ENCODE measurements at places on chromosomes 1 and 21.

DNA sequence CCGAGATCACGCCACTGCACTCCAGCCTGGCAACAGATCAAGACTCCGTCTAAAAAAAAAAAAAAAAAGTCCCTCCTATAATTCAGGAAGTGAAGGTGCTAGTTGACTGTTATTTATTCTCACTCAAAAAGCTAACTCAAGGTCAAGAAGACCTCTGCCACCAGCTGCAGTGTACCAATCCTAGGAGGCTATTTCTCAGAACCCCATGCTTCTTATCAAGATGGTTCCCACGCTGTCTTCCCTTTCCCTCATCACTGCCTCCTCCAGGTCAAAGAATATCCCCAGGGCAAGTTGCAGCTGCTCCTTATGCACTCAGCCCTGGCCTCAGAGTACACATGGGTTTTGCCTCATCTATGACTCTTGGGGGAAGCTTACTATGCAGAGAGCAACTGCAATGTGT lies 53.6 kb downstream of the RERE start:
- DNase-seq: no peak

DNA sequence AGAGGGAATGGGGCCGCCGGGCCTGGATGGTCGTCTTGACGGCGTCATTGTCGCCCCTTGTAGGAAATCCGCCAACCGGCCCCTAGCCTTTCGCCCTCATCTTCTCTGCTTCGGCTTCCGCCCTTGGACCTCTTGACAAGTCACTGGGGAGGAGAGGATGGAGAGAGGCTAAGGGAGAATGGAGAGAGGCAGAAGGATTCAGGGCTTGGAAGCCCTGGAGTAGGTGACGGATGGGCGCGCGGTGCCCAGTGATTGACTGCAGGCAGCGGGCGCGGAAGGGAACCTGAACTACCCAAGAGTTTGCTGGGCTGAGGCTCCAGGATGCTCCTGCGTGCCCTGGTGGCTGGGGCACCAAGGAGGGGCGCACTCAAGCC lies 651 bp downstream of the PDE4B start:
- peak; percentile 75 for DNase-seq

DNA sequence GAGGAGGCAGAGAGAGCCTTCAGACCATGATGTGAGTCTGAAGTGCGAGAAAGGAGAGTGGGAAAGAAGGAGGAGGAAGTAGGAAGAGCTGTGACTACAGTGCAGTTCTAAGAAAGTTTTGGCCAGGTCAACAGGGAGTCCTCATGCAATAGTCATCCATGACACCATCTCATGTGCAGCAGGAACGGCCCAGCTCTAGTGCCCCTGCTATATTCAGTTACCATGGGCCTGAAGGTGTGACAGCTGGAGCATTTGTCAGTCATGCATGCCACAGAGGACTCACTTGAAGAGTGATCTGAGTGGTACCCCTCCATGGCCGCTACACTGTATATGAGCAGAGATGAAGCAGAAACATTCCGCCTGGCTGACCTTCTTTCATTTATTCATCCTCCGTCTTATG lies 77.9 kb downstream of the OMA1 start:
- no peak for DNase-seq

- no peak for DNase-seq
Measured at GRCh38 chr1:223486366-223486765, 93.2 kb downstream of the CCDC185 start.

DNA sequence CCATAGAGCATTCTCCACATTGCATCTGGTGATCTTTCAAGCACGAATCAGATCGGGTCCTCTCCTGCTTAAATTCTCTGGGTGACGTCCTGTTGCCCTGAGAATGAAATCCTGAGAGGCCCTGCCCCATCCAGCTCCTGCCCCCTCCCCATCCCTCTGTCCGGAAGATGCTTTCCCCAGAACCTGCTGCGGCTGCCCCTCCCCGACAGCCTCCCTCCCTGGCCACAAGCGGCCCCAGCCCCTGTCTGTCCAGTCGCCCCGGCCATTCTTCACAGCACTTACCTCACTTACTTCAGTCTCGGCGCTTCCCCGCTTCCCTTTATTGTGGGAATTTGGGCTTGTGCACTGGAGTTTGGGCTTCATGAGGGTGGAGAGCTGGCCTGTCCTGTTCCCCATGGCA lies 40.3 kb downstream of the TAS1R2 start:
- no peak for DNase-seq

GRCh38 chr1:51565009-51565408 lies 45.9 kb upstream of the EPS15 start:
- no peak for DNase-seq

DNA sequence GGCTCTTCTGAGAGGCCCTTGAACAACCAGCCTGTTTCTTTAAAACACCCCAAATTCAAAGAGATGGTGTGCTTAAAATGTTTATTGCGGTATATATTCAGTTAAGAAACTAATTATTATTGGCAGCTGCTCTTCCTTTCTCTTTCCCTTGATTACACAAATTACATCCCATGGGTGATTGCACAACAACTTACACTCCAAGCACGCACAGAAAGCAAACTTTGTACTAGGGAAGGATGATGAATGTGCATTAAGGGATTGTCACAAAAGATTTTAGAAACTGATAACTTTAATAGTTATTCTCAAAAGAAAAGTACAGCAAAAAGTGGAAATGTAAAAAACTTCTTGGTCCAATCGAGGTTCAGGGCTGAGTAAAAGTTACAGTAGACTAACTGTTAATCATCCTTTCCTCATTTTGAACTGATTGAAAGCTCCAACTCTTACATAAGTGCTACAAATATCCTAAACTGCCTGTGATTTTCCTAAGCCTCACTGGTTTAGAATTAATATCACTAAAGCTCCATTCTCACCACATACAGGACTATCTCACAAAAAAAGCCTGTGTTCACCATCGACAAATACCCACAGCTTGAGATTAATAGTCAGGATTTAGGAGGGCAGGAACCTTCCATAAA lies 153.4 kb downstream of the TTLL7 start:
- DNase-seq: no peak

- DNase-seq: no peak
Measured at GRCh38 chr1:165927169-165927568, 99.8 kb downstream of the UCK2 start.

DNA sequence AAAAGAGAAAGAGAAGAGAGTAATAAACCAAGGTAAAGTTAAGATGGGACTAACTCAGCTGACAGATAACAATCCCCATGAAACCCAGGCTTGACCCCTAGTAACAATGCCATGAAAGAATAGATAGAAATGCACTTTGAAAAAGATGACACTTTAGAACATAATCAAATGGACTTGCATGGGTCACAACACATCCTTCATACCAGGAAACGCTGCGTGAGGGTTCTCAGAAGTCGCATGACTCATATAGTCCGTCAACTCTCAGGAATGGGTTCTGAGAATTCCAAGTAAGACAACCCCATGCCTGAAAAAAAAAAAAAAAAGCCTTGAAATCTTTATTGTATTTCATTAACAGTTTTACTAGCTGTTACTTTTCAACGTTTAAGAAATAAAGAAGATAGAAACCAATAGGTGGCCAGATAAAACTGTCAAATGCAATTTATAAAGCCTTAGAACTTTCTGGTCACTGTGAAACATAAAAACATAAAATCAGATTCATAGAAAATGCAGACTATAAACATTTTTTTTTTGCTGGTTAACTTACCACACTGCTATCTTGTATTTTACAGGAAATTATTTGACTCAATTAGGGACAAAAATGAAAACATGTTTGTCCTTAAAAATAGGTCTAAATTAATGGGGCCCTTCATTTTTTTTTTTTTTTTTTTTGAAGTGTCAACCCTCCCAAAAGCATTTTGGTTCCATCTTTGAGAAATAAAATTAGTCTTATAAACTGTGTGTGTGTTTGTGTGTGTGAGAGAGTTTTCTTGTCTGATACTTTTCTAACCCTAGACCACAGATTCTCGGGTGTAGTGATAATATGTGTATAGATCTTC lies 202.1 kb downstream of the NCAM2 start:
- no peak for DNase-seq

GRCh38 chr1:37477946-37478345 lies 3.6 kb downstream of the ZC3H12A start:
- no peak for DNase-seq

- DNase-seq: no peak
Measured at GRCh38 chr1:28170001-28170596, 6.4 kb downstream of the PTAFR start.

DNA sequence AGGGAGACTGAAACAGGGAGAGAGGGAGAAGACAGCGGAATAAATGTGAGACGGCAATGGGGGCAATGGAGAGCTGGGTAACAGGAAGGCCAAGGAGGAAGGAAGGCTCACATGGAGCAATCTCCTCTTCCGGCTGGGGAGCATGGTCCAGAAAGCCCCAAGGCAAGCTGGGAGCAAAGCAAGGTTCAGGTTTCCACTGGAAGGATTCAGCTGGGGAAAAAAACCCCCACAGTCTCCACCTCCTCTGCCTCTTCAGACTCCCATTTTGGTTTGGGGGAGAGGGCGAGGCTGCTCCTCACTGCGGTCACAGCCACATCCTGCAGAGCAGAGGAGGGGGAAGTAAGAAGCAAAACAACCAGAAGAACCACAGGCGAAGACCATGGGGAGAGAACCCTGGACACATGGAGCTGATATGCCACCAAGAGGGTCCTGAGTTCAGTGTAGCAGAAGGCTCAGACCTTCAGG lies 650 bp downstream of the TNFAIP8L2 start:
- DNase-seq: no peak

GRCh38 chr1:54777011-54777410 lies 12.7 kb upstream of the PARS2 start:
- no peak for DNase-seq

DNA sequence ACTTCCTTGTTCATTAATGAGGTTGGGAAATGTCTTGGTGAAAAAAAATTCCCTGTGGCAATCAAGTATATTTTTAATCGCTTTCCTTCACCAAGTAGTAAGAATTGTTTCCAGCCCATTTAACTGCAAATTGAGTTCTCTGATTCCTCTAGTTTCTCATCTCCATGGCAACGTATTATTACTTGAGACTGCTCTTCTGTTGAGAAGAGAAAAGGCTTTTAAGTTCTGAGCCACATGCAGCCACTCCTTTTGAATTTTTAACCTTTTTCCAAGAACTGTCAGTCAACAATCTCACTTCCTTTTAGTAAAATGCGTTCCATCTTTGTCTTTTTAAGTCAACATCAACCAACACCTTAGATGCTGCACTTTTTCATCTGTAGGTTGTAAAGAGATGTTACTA lies 75.7 kb upstream of the KIAA1614 start:
- no peak for DNase-seq

DNA sequence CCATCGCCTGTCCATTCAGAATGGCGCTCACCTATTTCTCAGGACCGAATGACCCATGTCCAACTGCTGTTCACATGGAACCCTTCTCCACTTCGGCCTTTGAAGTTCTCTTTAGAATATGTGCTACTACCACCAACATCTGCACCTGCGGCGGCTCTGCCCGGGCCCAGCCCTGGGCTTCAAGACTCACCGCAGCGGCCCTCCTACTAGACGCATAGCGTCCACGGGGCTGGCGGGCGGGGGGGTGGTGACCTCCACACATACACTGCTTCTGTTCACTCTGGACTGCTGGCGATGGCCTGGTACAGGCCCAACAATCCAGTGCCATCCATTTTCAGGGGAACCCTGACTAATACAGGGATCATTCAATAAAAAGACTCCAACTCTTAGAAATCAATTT lies 394.2 kb downstream of the VAV3 start:
- no peak for DNase-seq

DNA sequence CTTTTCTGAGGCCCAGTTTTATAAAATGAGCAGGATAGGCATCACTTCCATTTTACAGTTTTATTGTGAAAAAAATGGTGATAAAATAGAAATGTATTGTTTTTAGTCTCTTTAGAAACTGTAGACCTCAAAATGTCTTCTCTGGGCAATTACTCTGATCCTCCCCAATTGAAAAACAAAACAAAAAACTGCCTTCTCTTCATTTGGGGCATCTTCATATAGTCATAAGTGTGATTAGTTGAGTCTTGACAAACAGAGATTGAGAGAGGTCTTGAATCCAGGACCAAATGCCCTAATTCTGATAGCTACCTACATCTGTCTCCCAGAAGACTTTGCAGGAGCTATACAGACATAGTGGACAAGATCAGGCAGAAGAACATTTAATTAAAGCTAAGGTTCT lies 62.9 kb downstream of the LRRC8C start:
- DNase-seq: no peak

GRCh38 chr1:46406881-46407608 lies 12.9 kb downstream of the FAAH start:
- peak; percentile 23 for DNase-seq

- no peak for DNase-seq
Measured at GRCh38 chr1:206769304-206769731, 1.3 kb upstream of the IL19 start.

DNA sequence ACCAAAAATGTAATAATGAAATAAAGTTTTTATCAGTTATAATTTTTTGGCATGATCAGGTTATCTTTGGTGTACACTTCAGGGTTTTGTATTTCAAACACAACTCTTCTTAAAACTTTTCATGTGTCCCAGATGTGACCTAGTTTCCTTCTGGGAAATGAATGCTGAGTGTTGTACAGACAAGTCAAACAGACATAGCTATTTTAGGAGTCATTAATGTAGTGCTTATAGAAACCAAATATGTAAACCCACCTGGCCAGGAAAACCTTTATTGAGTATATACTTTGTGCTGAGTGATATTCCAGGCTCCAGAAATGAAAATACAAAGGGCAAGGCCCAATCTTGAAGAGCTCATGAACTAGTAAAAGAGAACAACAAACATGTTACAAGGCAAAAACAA lies 25.9 kb upstream of the HOOK1 start:
- no peak for DNase-seq

- DNase-seq: peak; percentile 46
Measured at GRCh38 chr1:224922404-224923164, 6.9 kb upstream of the DNAH14 start.

DNA sequence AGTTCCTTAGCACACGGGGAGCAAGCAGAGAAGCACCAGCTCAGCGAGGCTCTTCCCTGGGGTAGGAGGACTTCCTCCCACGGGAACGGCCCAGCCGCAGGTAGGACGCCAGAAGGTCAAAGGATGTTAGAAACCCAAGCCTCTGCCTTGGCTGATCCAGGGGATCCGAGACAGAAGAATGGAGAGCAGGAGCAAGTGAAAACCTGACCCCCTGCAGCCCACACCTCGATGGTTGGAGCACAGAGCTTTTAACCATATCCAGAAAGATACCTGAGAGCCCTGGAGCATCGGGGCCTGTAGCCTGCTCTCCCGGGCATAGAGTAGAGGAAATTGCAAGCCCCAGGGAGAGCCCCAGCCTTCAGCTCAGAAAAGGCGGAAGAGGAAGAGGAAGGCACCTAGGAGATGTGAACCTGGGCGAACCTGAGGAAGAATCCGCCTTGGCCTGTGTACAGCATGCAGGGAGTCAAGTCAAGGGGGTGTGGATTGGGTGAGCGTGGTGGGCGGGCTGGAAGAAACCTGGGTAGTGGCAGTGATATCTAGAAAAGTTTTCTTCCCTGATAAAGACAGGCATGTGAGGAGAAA lies 76.3 kb downstream of the PSMG1 start:
- no peak for DNase-seq
